ENCODE measurements at places on chromosomes 12 and 14. TPM values are rescaled to one million over a fixed set of nuclear protein-coding genes. Genes with fewer than 3 reads are reported as not detected.

Gene RASSF8
- total RNA-seq: 40.2 TPM

Gene PLEKHG7
- total RNA-seq: not detected

Gene LAG3
- total RNA-seq: 2.6 TPM

Gene SYT1
- 34.7 TPM for total RNA-seq

Gene KRT6C
- not detected for total RNA-seq

Gene THTPA
- total RNA-seq: 26.2 TPM

Gene OR6C2
- not detected for total RNA-seq

Gene KRT2
- total RNA-seq: not detected

Gene DLK1
- 3.0 TPM for total RNA-seq

Gene NUDT4
- total RNA-seq: 51.3 TPM

Gene DPPA3
- total RNA-seq: 3.9 TPM

Gene DHH
- total RNA-seq: not detected

Gene SERPINA3
- total RNA-seq: 3.5 TPM

Gene ETFRF1
- 7.1 TPM for total RNA-seq

Gene ESPL1
- total RNA-seq: 48.5 TPM

Gene ANKRD13A
- total RNA-seq: 17.6 TPM

Gene ZBTB42
- 5.4 TPM for total RNA-seq

Gene MORN3
- 0.80 TPM for total RNA-seq

Gene CPNE6
- total RNA-seq: not detected

Gene CBLN3
- 0.94 TPM for total RNA-seq

Gene MUCL1
- total RNA-seq: not detected

Gene TAS2R50
- 0.25 TPM for total RNA-seq

Gene PZP
- total RNA-seq: 0.18 TPM

Gene KLHDC1
- not detected for total RNA-seq

Gene SLC6A12
- total RNA-seq: 0.76 TPM

Gene RTN1
- total RNA-seq: 1.1 TPM

Gene TAS2R30
- 1.7 TPM for total RNA-seq

Gene PTPN21
- 9.4 TPM for total RNA-seq

Gene CATSPERB
- total RNA-seq: 0.11 TPM

Gene KLHL33
- 0.17 TPM for total RNA-seq

Gene CISTR
- 0.81 TPM for total RNA-seq

Gene NKX2-1
- not detected for total RNA-seq

Gene MDP1
- 12.6 TPM for total RNA-seq

Data from WTC11 (cell line).